ENCODE measurements at places on chromosomes 2 and 18. TPM values are rescaled to one million over a fixed set of nuclear protein-coding genes. Genes with fewer than 3 reads are reported as not detected.

GNAL gene
- total RNA-seq, result 13.2 TPM

SOWAHC gene
- 21.4 TPM for total RNA-seq

STPG4 gene
- total RNA-seq, result 0.66 TPM

NMUR1 gene
- total RNA-seq, result 0.16 TPM

GRCh38 chr2:165471349-165471950, 2.0 kb downstream of the CSRNP3 start:
- no peak for DNase-seq

DNA sequence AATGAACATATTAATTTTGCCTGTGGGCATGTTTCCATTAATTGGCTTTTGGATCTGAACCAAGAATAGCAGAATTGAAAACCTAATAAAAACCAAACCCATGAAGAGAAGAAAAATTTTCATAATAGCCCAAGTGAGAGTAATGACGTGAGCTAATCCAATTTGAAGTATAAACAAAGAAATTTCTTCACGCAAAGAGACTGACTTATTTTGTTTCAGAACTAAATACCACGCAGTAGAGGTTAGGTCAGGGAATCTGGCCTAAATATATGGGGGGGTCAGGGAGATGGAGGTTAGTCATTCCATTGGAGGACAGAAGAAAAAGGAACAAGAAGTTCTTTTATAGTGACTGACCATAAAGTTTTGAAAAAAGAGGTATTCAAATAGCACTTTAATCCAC, 94.1 kb upstream of the CYP1B1 start:
- DNase-seq, result no peak

DNA sequence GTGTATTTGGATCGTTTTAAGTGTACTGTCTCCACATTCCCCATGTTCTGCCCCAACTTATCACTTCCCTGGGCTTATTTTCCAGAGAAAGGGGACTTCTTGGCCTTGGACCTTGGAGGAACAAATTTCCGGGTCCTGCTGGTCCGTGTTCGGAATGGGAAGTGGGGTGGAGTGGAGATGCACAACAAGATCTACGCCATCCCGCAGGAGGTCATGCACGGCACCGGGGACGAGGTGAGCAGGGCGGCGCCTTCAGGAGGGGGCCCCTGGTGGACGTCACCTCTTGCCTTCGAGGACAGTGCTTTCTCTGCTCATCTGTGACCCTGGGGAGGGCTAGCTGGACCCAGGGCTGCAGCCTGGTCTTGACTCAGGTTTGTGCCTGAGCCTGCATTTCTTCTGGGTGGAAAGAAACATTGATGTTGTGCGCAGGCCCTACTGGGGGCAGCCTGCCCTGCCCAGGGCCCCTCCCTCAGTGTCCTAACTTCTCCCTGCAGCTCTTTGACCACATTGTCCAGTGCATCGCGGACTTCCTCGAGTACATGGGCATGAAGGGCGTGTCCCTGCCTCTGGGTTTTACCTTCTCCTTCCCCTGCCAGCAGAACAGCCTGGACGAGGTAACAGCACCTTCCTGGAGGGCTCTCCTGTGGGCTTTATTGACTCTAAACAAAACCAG, 47.8 kb downstream of the HK2 start:
- no peak for DNase-seq

- DNase-seq, result no peak
Measured at GRCh38 chr2:182784777-182785176, 68.7 kb downstream of the DNAJC10 start.

DNA sequence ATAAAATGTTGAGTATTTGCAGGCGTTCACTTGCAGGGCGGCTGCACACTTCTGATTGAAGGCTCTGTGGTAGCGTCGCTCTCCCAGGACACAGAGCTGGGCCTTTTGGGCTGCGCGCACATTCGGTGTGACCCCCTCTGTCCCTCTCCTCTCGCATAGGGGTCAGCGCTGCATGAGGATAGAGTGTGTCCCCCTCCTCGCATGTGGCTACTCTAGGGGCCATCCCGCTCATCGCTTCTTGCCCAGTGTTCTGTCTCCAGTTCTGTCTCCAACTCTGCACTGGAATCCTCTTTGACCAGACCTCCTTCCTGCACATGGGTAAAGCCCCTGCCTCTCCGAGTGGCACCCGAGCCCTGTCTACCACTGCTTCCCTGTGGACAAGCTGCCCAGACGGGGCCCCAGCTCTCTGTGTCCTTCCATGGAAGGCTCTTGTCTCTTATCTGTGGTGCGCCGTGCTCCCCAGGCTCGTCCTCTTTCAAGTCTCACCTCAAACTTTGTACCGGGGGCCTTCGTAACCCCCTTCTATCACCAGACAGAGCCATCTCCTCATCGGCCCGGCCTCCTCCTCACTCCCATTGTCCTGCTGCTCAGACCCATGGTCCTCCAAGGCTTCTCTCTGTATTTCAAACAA, 278.0 kb upstream of the HDAC4 start:
- DNase-seq, result no peak

GRCh38 chr2:9790702-9791225, 52.5 kb upstream of the TAF1B start:
- no peak for DNase-seq

DNA sequence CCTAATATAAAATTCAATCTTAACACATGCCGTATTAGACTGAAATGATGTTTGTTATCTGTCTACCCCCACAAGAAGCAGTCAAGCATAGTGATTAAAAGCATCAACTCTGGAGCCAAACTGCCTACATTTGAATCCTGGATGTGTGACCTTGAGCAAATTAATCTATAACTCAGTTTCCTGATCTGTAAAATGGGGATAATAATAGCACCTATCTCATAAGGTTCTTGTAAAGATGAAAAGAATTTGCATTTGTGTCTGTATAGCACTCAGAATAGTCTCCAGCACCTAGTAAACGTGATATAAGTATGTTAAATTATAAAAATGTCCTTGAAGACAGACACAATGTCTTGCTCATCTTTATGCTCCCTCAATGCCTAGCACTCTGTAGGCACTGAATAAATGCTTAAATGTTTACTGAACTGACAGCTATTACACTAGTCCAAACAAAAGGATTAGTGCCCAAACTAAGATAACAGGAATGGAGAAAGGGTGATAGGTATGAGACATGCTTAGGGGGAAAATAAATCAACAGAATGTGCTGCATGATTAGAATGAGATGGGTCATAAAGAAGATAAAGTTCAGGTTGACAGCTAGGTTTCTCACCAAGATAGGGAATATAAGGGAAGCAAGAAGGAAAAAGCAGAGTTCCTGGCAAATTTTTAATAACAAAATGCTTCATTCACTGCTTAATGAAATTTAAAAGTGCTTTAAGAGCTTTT, 180.6 kb downstream of the ATAD2B start:
- no peak for DNase-seq
